Neural crest cell (in vitro differentiated cells): ENCODE measurements at places on chromosomes 16 and 17. TPM values are rescaled to one million over a fixed set of nuclear protein-coding genes. Genes with fewer than 3 reads are reported as not detected.

DNA sequence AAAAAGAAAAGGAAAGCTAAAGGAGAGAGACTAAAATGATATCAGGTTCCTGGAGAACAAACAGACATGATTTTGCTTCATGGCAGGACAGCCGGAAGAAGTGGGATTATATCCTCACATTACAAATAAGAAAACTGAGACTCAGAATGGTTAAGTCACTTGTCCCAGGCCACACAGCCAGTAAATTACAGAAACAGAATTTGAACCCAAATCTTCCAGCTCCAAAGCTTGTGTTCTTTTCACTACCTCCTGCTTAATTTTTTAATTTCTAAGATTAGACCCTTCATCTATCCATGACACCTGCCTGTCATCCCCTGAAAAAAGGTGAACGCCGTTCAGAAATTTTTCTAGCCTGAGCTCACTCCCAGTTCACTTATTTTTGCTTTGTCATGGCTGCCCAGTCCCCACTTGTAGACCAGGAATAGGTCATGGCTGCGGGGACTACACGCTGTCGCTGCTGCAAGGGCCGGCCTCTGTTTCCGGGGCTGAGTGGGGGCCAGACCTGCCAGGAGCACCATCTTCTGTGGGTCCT, 36.1 kb downstream of the MAPT start:
- no peak for DNase-seq

GRCh38 chr17:10772425-10773380, 31.2 kb downstream of the TMEM238L start:
- DNase-seq, result peak; percentile 69

GRCh38 chr16:86504315-86505184, 5.8 kb upstream of the FOXF1 start:
- no peak for DNase-seq

GRCh38 chr16:2033057-2033908, 6.6 kb downstream of the NHERF2 start:
- DNase-seq, result no peak

The POLG2 gene
- total RNA-seq, result 27.6 and 28.6 TPM in 2 replicates

The NOG gene
- total RNA-seq, result 0.50 and 0.65 TPM in 2 replicates

The MYH3 gene
- total RNA-seq, result 3.6 and 3.8 TPM in 2 replicates

The OR4D1 gene
- 0.12 TPM in 1 of 2 replicates, not detected in the other for total RNA-seq
